ENCODE measurements at places on chromosomes 11 and 22.

DNA sequence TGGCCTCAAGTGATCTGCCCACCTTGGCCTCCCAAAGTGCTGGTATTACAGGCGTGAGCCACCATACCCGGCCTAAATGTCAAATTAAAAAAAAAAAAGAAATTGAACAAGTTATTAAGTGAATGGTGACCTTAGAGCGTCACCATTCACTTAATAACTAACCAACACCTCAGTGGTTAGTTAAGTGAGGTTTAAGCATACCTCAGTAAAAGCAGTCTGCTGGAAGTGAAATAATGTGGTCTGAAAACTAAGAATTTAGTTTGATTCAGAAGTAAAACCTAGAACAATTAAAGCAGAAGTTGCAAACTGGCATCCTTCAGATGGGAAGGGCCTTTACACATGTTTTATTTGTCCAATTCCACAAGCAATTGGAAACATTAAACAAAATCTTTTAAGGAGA is 71.5 kb downstream of the FCHSD2 start:
- no peak for DNase-seq

DNA sequence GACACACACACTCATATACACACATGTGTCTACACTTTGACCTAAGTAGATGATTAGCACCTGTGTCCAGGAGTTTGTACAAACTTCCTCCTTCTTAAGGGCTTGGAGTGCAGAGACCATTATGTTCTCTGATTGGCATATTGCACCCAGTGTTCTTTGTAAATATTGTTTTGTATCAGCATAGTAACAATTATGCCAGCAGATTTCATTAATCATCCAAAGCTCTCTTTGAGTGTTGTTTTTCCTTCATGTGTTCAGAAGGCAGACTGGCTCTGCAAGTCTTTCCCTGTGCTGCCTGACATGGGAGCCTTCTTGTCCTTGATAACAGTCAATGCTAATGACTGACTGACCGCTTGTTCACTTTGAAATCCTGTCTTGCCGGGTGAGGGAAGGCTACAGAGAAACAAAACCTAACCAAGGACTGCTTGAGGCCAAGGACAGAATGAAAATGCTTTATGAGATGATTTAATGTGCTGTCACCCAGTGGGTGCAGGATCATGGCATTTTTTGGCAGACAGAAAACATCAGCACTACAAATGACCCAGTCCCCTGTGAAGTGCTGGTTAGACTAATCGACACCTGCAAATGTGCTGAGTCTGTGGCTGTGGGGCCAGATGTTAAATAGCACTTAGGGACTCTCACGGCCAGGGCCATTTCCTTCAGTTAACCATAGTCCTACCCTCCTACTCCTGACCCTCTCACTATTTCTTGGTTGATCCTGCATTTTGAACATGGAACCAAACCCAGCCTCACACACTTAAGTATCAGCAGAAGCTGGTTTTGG is 6.6 kb upstream of the BARX2 start:
- no peak for DNase-seq

DNA sequence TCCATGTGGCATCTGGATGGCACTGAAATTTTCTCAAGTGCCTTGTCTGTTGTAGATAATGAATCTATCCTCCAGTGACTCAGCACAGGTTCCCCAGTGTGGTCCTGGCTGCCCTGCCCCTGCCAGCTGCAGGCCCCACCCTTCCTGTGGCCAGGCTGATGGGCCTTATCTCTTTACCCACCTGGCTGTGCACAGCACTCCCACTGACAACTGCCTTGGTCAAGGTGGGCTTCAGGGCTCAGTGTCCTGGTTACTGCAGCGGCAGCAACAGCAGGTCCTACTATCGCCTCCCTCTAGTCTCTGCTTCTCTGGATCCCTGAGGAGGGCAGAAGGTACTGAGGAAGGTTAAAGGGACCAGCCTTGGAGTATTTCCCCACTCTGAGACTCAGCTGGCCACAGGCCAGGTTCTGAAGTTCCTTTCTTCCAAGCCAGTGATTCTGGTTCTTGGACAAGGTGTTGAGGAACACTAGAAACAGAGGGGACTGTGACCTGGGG is 3.1 kb downstream of the HMBS start:
- DNase-seq: no peak

- DNase-seq: no peak
These were observed 24.9 kb upstream of the GRAMD1B start for GRCh38 chr11:123405123-123405592.

- no peak for DNase-seq
These were observed 509.9 kb downstream of the NTM start for GRCh38 chr11:131880316-131880715.

DNA sequence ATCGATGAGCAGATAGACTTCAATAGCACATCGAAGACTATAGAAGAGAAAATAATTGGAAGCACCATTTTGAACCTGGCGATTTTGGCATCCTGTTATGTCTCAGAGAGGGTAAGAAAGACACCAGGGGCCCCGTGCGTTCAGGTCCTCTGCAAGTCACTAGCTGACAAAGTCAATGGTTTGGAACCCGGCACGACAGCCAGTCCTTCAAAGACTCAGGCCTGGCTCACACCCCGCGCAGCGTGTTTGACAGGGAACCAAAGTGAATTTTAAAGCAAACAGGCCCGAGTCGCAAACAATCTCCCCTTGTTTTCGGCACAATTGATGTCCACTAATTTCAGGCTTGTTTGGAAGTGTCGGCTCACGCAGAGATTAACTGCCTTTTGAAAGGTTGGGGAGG is 716.6 kb downstream of the BRD1 start:
- DNase-seq: no peak

DNA sequence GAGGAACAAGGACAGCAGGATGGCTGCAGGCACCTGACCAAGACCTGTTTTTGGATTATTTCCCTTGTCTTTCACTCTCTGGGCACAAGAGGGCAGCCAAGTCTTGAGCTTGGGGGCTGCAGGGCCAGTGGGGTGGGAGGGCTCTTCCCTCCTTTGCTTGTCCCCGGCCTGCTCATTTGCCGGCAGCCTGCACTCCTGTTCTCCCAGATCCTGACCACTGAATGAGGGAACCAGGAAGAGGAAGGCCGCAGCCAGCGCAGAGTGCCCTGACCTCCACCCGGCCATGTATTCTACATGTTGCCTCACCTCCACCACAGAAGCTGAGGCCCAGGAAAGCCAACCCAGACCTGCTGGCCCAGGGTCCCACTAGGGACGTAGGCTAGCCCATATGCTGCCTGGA is 15.5 kb upstream of the NNMT start:
- DNase-seq: peak; percentile 86

DNA sequence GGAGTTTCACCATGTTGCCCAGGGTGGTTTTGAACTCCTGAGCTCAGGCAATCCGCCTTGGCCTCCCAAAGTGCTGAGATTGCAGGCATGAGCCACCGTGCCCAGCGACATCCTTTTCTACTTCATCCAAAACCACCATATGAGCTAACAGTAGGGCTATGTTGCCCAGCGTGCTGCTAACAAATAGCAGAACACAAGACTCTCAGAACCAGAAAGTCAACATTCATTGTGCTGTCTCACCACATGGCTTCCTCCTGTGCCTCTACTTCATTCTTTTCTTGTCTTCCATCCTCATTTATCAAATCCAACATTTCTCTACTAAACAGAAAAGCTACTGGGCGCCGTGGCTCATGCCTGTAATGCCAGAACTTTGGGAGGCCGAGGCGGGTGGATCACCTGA is 12.0 kb upstream of the DENND5A start:
- no peak for DNase-seq

DNA sequence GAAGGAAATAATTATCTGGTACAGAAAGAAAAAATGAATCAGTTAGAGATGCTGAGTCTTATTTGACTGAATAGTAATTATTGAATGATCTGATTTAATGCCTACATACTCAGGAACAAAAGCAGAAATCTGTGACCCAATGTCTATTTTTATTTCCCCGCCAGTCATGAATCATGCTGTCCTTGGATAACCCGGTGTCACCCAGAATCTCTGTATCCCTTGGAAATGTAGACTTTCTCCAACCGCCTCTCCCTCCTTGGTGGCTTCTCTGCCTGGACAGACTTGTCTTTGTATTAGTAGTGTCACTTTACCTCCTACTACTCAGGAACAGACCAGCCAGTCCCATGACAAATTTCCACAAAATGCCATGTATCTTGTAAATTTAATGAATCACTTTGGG is 173.3 kb upstream of the PDGFD start:
- DNase-seq: no peak

DNA sequence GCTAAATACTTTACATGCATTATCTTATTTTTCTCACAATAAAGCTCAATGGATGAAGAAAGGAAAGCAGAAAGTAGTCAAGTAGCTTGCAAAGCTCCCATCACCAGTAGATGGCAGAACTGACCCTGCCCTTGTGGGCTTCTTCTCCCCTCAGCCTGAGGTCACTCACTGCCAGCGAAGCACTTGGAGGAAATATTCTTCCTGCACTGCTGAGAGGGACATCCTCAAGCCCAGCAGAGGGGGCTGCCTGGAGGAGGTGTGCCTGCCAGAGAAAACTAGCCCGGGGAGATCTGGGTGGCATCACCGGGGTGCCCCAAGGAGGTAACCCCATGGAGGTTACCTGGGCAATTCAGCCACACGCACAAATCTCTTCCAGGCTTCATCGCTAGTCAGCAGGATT is 6.6 kb downstream of the APOL4 start:
- peak; percentile 33 for DNase-seq

DNA sequence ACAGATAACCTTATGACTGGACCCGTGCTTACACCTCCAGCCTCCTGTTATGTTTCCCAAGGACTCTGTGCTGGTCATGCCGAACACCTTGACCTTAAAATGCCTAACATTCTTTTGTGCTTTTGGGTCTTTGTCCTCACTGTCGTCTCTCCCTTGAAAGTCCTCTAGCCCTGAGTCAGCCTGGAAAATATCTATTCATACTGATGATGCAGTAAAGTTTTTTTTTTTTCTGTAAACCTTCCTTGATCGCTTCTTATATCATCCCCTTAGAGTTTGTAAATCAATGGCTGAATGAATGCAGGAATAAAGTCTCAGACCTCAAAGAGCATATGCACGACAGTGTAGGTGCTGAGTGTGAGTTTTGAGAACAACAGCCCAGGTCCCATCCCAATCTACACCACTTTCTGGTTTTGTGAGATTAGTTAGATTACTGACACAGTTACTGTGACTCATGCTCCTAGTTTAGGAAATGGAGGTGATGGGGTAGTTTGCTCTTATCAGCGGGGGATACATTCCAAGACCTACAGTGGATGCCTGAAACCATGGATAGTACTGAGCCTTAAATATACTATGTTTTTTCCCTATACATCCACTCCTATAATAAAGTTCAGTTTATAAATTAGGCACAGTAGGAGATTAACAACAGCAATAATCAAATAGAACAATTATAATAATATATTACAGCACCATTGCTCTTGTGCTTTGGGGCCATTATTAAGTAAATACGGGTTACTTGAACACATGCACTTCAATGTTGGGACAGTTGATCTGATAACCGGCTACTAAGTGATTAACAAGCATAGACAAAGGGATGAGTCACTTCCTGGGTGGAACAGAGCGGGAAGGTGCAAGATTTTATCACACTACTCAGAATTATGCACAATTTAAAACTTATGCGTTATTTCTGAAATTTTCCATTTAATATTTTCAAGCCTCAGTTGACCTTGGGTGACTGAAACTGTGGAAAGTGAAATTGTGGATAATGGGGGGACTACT is 8.6 kb downstream of the TCN1 start:
- DNase-seq: no peak

- no peak for DNase-seq
These were observed 44.5 kb downstream of the RTL6 start for GRCh38 chr22:44453441-44454112.

GRCh38 chr11:86210898-86211297 is 33.7 kb upstream of the EED start:
- DNase-seq: no peak

GRCh38 chr11:30652801-30653200 is 66.6 kb upstream of the MPPED2 start:
- no peak for DNase-seq

GRCh38 chr11:27089746-27090145 is 49.1 kb downstream of the BBOX1 start:
- no peak for DNase-seq

DNA sequence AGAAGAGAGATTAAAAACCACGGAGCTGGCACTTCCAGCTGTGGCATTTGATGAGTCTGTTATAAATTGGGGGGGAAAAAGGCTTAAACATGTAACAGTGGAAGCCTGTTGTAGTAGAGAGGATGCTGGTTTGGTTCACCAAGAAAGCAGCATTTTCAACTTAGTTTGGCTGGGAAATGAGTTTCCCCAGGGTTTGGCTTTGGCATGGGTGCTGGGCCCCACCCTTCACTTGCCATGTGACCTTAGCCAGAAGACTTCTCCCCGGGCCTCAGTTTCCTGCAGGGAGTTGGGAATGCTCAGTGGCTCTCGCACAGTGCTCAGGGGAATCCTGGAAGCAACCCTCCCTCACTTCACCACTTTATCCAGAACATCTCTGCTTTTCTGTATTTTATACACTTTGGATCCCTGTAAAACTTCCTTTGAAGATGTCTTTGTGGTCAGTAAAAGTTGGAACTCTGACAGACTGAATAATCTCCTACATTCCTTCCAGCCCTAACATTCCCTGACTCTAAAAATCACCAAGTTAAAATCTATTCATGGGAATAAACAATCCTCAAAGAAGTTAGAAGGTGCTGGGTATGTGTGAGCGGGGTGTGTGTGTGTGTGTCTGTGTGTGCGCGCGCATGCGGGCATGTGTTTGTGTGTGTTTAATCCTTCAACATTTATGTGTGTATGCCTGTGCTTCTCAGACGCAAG is 166.0 kb downstream of the TENM4 start:
- no peak for DNase-seq

DNA sequence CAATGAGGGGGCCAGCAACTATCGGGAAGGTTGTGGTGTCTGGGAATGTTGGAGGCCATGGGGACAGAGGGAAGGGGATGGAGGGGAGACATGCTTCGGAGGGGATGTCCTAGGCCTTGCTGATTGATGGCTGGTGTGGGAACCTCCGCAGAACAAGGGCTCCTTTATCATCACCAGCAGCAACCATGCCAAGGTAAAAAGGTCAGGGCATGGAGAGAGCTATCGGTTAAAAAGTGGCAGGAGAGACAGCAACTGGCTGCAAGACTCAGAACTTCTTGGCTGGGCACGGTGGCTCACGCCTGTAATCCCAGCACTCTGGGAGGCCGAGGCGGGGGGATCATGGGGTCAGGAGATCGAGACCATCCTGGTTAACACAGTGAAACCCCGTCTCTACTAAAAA is 3.0 kb downstream of the GSTT4 start:
- no peak for DNase-seq

DNA sequence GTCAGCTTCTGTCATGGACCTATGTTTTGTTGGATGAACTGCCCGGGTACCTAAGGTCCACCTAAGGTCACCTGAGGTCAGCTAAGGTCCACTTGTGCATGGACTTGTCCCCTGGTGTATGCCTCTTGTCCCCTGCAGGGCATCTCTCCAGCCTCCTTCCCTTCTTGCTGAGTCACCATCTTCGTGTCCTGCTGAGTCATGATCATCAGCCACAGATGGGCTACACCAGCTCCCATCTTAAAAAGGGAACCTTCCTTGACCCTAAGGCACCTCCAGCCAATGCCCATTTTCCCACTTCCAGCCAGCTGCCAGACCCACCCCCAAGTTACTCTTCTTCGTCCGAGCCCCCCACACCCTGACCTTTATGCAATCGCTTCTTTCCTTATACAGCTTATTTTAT is 544.9 kb downstream of the TBC1D22A start:
- no peak for DNase-seq

- no peak for DNase-seq
These were observed 26.7 kb downstream of the FLI1 start for GRCh38 chr11:128720522-128720985.

GRCh38 chr11:134374891-134375550 is 37.0 kb downstream of the B3GAT1 start:
- DNase-seq: no peak

- DNase-seq: no peak
These were observed 98.1 kb downstream of the RNF169 start for GRCh38 chr11:74846770-74847169.

GRCh38 chr11:119739021-119739703 is 10.2 kb upstream of the NECTIN1 start:
- no peak for DNase-seq

Measured in HTR-8/SVneo (cell line).